CD4-positive, CD25-positive, alpha-beta regulatory T cell (primary cell): ENCODE measurements at places on chromosomes 16 and 17.

GRCh38 chr17:59771093-59771492 is 63.6 kb downstream of the VMP1 start:
- DNase-seq, result no peak

GRCh38 chr17:61000911-61001310 is 323.3 kb downstream of the BCAS3 start:
- DNase-seq, result no peak

DNA sequence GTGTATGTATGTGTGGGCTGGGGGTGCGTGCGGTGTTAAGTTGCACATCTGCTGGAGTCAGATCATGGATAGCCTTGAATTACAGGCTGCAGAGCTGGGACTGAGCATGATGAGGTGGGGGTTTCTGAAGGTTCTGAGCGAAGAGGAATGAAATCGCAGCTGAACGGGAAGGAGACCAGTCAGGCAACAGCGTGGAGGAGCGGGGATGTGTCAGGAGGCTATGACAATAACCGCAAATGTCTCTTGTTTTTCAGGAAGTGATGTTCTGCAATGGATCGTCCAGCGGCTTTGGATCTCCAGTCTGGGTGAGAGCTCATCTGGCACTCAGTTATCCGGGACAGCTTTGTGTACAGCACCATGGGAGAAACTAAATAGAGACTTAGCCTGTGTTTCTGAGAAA is 20.9 kb downstream of the RGS9 start:
- no peak for DNase-seq

- DNase-seq, result no peak
These were observed 35.8 kb downstream of the PTRH2 start for GRCh38 chr17:59671386-59671785.

DNA sequence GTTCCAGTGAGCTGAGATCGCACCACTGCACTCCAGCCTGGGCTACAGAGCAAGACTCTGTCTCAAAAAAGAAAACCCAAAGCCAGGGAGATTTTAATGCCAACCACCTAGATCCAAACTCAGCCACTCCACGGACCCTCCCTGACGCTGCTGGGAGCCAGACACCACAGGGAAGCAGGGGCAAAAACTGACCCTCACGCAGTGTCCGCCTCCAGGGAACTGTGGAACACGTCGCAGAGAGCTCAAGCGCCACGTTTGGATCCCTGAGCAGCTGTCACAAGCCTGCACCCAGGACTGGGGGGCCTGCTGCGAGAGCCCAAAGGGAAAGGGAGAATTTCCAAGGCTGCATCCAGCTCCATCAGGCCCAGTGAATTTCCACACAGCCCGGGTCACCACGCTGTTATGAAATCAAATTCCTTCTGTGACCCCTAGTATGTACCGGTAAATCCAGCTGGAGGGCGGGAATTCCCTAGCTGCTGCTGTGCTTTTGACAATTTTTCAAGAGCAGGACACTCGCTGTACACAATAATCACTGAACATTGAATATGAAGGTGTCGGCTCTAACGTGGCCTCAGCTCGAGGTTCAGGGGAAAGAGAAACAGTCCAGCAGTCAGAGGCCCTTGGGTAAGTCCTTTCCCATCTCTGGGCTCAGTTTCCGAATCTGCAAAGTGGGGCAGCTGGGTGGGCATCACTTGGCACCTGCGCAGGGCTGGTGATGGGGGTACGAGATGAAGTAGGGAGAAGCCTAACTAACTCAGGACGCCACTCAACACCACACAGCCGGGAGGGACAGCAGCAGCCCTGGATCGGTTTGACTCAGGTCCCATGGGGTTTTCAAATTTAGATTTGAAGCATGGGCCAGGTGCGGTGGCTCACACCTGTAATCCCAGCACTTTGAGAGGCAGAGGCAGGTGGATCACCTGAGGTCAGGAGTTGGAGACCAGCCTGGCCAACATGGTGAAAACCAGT is 8.6 kb downstream of the CARHSP1 start:
- DNase-seq, result no peak

DNA sequence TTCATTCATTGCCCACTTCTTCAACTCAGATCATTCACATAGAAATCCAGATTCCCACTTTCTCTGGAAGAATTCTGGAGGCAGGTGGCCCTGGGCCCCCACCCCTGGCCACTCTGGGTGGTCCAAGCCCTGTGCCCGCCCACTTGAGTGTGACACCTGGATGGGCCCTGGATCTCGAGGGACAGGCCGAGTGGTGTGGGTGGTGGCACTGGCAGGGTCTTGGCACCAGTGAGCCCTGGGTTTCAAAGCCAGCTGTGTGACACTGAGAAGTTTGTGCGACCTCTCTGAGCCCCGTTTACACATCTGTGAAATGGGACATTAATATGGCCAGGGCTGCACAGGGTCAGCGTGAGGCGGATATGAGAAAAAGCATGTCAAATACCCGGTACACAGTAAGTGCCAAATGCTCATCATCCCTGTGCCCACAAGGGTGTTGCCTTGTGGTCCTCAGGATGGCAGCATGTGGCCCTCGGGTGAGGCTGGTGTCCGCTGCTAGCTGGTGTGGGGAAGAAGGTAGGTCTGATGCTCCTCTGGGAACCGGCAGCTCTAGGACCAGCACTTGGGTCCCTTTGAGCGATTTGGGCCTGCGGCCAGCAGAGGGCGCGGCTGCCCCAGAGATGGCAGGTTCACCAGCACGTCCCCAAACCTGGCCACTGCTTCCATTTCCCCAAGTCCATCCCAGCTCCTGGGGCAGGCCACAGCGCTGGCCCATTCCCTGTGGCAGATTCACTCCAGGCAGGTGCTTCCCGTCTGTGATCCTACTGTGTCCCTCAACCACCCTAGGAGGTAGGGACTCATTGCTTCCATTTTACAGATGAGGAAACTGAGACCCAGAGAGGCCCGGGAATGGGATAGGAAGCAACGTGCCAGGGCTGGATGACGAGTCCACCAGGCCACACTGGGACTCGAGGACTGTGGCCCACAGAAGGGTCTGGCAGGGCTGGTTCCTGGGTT is 3.6 kb downstream of the OSGIN1 start:
- DNase-seq, result peak; percentile 74

DNA sequence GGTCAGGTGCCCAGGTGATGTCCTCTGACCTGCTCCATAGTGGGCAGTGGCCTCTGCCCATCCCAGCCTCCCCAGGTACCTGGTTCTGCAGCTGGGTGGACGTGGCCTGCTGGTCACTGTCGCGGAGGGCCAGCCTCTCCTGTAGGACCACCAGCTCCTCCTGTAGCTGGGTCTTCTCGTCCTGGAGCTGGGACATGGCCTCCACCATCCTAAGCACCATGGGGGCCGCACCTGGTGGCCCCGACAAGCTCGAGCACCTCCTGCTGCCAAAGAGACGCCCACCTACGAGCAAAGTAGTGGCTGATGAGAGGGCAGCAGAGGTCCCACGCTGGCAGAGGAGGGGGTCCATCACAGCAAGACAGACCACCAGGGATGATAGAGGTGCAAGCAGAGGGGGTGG is 16.9 kb downstream of the KIFC3 start:
- no peak for DNase-seq

DNA sequence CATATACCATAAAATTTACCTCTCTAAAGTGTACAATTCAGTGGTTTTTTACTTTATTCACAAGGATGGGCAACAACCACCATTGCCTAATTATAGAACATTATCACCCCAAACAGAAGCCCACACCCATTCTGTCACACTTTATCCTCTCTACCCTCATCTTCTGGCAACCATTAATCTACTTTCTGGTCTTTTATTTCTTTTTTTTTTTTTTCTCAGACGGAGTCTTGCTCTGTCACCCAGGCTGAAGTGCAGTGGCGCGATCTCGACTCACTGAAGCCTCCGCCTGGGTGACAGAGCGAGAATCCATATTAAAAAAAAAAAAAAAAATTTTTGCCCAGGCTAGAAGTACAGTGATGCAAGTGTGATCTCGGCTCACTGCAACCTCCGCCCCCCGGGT is 90.7 kb upstream of the CLEC18B start:
- no peak for DNase-seq

- DNase-seq, result no peak
These were observed 47.6 kb downstream of the AKAP1 start for GRCh38 chr17:57132663-57133062.

GRCh38 chr17:48841395-48841831 is 10.6 kb downstream of the CALCOCO2 start:
- peak; percentile 68 for DNase-seq

DNA sequence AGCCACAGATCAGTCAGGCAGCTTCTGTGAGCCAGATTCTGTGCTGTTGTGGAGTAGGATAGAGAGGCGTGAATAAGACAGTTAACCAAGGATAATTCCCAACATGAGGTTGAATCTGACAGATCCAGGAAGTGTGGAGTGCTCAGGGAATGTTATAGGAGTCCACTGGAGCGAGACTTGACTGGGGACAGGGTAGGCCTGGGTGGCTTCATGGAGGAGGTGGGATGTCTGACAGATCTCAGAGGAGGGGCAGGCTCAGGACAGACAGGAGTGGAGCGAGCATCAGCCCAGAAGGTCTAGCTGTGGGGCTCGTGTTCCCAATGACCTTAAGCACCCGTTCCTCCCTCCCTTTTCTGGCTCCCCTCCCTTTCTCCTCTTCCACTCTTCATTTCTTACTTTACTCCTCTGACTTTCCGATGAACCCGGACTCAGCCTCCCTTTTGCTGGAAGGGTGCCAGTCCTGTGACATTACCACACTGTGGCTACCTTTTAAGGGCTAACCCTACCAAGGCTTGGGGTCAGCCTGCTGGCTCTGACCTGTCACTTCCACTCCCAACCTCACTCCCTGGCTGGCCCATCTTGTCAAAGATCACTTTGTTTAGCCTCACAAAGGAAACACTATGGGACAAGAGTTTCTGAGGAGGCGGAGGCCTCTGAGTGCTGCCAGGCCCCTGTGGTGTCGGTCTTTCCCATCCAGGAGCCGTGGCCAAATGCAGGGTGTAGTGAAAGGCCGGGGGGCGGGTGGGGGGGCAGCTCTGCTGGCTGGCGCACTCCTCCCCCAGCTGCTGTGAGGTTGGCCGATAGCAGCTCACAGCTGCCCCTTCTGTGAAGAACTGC is 28.5 kb upstream of the EFCAB13 start:
- no peak for DNase-seq

GRCh38 chr17:65173284-65173793 is 36.2 kb downstream of the RGS9 start:
- no peak for DNase-seq

DNA sequence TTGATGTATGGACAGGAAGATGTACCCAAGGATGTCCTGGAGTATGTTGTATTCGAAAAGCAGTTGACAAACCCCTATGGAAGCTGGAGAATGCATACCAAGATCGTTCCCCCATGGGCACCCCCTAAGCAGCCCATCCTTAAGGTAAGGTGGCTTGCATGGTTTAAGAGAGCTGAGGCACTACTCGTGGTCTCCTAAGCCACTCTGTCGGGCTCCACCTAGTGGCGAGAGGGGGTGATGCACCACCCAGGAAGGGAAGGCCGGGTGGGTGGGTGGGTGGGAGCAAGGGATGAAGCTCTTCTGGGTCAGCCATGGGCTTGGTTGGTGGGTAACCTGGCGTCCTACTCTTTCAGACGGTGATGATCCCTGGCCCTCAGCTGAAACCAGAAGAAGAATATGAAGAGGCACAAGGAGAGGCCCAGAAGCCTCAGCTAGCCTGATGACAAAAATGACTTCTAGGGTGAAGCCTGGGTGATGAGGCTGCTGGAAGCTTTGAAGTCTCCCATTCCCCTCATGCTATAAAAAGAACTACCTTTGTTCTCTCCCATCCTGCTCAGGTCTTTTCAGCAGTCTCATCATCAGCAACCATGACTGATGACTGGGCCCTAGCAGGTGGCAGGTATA is 21.5 kb downstream of the GPR179 start:
- DNase-seq, result peak; percentile 55

GRCh38 chr16:2152695-2153506 is 2.7 kb upstream of the TRAF7 start:
- no peak for DNase-seq

- peak; percentile 18 for DNase-seq
These were observed 13.3 kb upstream of the SBK1 start for GRCh38 chr16:28279006-28279405.

- no peak for DNase-seq
These were observed 1504.5 kb downstream of the CDH11 start for GRCh38 chr16:63617047-63617989.
